ENCODE measurements at places on chromosomes 7 and 10.

DNA sequence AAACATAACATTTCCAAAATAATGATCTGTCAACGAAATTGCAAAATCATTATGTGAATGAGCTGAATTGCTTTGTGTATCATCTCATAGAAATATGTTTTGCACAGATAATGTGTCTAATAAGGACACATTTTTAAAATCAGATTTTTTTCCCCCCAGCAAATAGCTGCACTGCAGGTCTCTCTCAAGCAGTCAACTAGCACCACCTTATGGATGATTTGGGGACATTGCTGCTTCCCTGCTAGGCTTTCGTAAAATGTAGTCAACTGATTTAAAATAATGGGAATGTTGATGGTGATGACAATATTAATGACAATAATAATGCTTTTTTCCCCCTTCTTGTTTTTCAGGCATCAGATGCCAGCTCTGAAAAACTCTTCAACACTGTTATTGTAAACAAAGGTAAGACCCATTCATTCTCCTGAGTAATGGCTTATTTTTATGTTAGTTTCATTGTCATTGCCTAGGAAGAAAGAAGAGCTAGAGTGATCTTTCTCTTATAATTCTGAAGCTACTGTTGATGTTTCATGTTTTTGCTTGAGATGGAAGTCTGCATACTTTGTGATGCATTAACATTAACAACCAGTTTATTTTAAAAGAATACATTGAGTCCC, 433.6 kb upstream of the GALNT17 start:
- no peak for DNase-seq

- no peak for DNase-seq
These were observed 183.8 kb upstream of the TBX20 start for GRCh38 chr7:35437619-35438275.

GRCh38 chr7:35820858-35821257, 20.0 kb downstream of the SEPTIN7 start:
- no peak for DNase-seq

- no peak for DNase-seq
These were observed 5.1 kb upstream of the SH2D4B start for GRCh38 chr10:80532571-80532970.

Measured in activated T-helper 9 cell treated with anti-CD3 and anti-CD28 coated beads, Interleukin-2, amount 50 U/mL, for 16 hours (primary cell).